H4 (cell line): ENCODE measurements at places on chromosomes 1 and 21. TPM values are rescaled to one million over a fixed set of nuclear protein-coding genes. Genes with fewer than 3 reads are reported as not detected.

OR2L13 gene
- 0.12 TPM in 1 of 2 replicates, not detected in the other for total RNA-seq

PRAMEF2 gene
- total RNA-seq = not detected in 2 replicates

GJB5 gene
- not detected in 2 replicates for total RNA-seq

ARHGEF16 gene
- 0.58 and 0.97 TPM in 2 replicates for total RNA-seq

TMEM125 gene
- total RNA-seq = not detected in 2 replicates

RYR2 gene
- total RNA-seq = 1.4 and 1.7 TPM in 2 replicates

RAP1GAP gene
- total RNA-seq = 2.0 and 2.3 TPM in 2 replicates

IFNLR1 gene
- 0.21 and 0.90 TPM in 2 replicates for total RNA-seq

- peak; percentile 95 for DNase-seq
Observed at GRCh38 chr1:33346927-33347649, 26.2 kb upstream of the A3GALT2 start.

- no peak for DNase-seq
Observed at GRCh38 chr1:217524787-217525520, 105.9 kb downstream of the GPATCH2 start.

GRCh38 chr1:55542901-55543504 lies 327.8 kb upstream of the USP24 start:
- DNase-seq = no peak

- DNase-seq = no peak
Observed at GRCh38 chr1:112312315-112312714, 83.7 kb upstream of the CTTNBP2NL start.

- no peak for DNase-seq
Observed at GRCh38 chr1:176444286-176444685, 18.7 kb upstream of the PAPPA2 start.

DNA sequence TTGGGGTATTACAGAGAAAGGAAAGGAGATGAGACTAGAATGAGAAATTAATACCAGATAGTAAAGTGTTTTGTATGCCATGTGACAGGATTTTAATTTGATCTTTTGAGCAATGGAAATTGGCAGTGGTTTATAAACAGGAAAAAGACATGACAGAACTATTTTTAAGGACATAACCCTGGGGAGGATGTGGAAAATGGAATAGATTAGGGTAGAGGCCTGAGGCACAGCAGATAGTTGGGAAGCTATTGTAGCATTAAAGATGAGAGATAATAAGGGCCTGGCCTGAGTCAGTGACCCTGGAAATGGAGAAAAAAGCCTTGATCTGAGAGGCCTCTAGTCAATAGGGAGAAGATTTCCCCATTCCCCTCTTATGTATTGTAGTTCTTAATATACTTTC lies 22.1 kb upstream of the KCNA3 start:
- DNase-seq = no peak

DNA sequence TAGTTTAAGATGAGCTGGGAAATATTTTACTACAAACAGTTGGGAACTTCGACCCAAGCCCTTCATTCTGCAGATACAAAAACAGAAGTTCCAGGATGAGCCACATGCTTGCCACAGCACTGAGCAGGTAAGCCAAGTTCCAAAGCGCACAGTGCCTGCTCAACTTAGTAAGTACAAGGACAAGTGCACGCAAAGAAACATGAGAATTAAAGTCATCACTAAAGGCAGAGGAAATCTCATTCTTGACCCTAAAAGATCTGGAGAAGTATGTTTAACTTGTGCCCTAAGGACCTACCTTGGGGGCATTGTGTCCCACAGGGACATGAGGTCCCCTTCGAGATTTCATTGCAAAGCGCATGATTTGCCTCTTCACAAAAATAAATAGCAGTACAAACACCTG lies 1.2 kb upstream of the UBAP2L start:
- DNase-seq = no peak

DNA sequence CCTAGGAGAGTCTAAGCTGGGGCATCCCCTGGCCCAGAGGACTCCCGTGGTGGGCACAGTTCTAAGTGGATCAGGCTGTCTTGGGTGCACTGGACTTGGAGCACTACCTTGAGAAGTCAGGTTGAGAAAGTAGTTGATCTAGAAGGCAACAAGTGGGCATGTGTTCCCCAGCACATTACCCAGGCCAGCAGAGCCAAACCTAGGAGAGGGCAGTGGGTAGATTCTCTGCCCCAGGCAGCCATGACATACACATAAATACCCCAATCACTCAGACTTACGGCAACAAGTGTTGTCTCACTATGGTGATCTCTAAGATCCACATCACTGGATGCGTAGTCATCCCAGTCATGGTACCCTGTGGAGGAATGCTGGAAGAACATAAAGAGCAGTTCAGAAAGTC lies 1.6 kb upstream of the PMF1 start:
- DNase-seq = no peak

DNA sequence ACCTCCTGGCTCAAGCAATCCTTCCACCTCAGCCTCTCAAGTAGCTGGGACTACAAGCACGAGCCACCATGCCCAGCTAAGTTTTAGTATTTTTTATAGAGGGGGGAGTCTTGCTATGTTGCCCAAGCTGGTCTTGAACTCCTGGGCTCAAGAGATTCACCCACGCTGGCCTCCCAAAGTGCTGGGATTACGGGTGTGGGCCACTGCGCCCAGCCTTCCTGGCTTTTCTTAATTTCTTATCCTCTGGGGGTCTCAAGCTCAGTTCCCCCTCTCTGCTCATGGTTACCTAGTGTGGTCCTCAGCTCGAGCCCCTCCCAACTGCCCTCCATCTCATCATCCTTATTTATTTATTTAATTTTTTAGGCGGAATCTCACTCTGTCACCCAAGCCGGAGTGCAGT lies 2.9 kb upstream of the RPL22 start:
- no peak for DNase-seq

DNA sequence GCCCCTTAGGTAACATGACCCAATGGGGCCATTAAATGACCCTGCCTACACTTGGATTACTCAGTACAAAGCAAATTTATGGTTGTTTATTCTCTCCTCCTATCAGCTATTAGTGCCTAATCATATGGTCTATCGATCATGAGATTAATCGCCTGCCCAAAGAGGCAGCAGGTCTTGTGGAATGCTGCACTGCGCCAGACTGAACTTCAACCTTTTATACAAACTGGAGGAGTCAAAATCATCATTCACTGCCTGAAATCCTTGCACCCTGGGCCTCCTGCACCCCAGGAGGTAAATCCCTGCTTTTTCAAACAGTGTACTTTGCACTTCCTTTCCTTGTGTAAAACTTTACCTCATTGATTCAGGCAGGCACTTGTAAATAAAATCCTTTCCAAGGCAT lies 69.7 kb downstream of the NFIA start:
- DNase-seq = no peak

DNA sequence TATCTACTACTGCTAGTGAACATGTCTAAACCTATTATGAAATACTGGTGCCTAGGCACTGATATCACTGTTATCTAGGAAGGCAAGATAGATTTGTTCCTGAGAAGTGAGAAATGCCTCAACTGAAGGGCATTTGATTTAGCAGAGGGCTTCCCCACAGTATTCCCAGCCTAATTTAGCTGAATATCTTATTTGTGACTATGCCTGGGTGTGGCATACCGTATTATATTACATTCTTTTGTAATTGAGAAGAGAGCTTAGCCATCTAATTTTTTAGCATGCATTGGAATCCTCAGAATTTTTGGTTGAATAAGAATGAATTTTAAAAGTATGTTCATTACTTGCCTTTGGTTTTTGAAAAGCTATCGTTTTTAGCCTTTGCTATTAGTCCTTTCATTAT lies 99.1 kb downstream of the ZP4 start:
- DNase-seq = no peak

GRCh38 chr1:166069390-166069789 lies 97.4 kb downstream of the FAM78B start:
- no peak for DNase-seq

DNA sequence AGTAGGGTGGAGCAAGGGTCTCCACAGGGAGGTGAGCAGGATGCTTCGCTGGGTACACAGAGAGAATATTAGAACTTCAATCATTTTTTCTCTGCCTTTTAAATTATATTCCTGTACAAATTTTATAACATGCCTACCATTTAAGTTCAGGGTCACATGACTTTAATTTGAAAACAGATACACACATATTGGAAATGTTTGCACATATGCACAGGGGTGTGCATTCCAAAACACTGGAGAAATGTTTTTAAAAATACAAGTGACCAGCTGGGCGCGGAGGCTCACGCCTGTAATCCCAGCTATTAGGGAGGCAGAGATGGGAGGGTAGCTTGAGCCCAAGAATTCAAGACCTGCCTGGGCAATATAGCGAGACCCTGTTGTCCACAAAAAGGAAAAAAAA lies 39.7 kb downstream of the NIPAL3 start:
- DNase-seq = no peak

GRCh38 chr1:209154912-209155311 lies 428.6 kb upstream of the CAMK1G start:
- no peak for DNase-seq

GRCh38 chr1:22676916-22677583 lies 24.0 kb downstream of the C1QB start:
- no peak for DNase-seq

DNA sequence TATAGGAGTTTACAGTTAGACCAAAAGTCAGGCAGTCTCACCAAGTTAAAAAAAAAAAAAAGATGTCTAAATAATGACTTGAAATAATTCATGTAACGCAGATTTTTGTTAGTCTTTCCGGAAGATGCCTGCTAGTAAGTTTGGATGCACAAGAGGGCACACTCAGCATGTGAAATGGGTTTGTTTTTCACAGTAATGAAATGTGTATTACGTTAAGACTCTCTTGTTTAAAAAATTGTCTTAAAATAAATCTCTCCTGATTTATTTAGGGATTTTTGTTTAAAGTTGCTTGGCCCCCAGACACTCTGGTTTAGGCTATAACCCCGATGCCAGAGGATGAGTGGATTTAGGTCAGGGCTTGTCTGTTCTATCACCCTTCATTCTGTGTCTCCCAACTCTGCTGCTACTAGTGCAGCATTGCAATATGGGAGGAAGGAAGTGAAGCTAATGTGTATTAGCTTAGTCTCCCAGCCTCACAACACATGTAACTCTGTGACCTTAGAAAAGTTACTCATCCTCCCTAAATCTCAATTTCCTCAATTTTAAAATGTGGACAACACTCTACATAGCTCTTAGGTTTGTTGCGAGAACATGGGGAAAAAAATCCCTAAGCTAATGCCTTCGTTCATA lies 25.7 kb downstream of the CTH start:
- no peak for DNase-seq

DNA sequence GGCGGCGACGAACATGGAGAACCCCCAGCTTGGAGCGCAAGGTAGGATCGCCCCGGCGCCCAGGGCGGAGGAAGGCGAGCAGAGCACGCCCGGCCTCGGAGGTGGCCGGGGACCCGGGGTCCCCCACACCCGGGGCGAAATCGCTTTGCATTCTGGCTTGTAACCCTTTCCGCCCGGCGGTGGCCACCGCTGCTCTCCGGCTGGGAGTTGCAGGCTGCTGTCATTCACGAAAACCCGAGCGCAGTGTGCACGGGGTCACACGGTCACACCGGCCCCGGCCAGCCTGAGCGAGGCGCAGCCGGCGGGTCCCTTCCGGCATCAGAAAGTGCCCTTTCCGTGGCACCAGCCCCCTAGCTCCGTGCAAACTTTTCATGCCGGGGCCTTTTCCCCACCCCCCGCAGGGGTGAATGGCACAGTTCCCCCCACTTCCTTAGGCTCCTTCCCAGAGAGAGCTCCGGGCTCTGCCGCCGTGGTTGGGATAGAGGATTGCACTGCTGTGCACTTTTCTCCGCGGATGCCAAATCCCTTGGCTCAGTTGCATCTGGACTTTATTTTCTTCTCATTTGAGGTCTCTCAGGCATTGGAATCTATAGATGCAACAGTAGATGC lies 802 bp downstream of the KAZN start:
- DNase-seq = no peak

DNA sequence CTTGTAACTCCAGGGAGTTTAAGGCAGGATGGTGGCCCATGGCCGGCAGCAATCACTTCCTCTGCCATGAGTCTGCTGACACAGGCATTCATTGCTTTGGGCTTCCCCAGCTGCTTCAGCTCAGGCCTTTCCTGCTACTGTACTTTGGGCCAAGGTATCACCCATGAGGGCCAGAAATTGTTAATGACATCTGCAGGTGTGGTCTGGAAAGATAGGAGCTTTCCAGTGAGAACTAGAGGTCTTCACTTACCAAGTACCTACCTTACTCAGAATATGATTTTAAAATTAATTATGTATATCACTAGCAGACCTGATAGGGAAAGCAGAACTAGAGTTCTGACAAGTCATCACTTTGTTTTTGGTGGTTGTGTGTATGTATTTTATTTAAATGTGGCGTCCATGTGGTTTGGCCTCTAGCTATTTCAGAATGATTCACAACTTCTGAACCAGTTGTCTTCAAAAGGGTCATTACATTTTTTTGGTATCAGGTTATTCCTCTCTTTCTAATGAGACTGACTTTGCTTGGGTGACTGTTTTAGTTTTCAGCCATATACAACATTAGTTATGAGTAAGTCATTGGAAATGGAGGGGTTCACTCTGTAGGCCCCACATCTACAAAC lies 2.7 kb downstream of the RGL1 start:
- DNase-seq = no peak

DNA sequence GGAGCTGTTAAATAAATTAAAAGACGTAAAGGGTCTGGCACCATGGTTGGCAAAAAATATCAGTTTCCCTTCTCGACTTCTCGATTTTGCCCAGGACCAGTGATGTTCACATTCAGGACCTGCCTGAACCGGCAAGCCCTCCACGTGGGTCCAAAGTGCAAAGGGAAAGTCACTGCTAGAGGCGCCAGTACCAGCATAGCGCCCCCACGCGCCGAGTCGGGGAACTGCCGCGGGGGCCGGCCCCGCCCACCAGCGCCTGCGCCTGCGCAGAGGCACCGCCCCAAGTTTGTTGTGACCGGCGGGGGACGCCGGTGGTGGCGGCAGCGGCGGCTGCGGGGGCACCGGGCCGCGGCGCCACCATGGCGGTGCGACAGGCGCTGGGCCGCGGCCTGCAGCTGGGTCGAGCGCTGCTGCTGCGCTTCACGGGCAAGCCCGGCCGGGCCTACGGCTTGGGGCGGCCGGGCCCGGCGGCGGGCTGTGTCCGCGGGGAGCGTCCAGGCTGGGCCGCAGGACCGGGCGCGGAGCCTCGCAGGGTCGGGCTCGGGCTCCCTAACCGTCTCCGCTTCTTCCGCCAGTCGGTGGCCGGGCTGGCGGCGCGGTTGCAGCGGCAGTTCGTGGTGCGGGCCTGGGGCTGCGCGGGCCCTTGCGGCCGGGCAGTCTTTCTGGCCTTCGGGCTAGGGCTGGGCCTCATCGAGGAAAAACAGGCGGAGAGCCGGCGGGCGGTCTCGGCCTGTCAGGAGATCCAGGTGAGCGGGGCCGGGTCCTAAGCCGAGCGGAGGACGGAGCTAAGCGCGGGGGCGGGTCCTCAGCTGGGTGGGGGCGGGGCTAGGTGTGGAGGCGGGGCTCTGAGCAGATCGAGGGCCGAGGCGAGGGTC lies at the start of gene PINK1:
TSS of gene PINK1 (plus strand) at position 269 of the 875 bp plus-strand sequence. CDS start at position 360, 91 bp downstream.
- peak; percentile 56 for DNase-seq

DNA sequence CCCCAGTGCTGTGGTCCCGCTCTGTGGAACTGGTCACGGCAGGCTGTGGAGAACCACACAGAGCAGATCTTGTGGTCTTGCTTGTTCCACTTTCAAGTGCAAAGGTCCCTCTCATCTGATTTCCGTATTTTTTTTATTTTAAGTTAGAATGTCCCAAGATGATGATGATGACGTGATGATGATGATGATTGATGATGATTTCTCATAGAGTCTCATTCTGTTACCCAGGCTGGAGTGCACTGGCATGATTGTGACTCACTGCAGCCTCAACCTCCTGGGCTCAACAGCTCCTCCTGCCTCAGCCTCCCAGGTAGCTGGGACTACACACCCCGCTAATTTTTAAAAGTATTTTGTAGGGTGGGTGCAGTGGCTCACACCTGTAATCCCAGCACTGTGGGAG lies 12.2 kb downstream of the EVA1C start:
- DNase-seq = no peak

- DNase-seq = no peak
Observed at GRCh38 chr1:32767641-32768040, 49.5 kb downstream of the YARS1 start.

- no peak for DNase-seq
Observed at GRCh38 chr1:1630191-1630964, 1.6 kb upstream of the MMP23B start.
